ENCODE measurements at places on chromosomes 2 and 18.

DNA sequence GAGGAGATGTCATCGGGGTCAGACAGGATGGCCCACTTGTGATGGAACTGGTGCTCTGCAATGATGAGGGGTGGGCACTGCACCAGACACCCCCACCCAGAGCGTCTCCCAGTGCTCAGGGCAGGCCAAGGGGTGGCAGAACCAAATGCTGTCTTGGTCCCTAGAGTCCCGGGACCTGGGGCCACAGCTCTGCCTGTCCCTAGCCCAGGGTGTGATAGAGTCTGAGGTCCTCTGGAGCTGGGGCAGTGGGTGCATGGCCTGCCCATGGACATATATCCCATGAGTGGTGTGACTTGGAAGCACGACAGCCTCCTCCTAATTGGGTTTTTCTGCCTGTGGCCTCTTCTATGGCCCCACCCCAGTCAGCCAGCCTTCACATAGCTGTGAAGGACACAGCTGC, 6.7 kb upstream of the OTOF start:
- DNase-seq: no peak

GRCh38 chr2:165895974-165896373, 57.6 kb downstream of the TTC21B start:
- DNase-seq: no peak

- no peak for DNase-seq
Measured at GRCh38 chr18:48690494-48690893, 151.7 kb downstream of the CTIF start.

GRCh38 chr2:85327160-85327821, 498 bp downstream of the TGOLN2 start:
- peak; percentile 57 for DNase-seq

GRCh38 chr2:160365716-160366367, 127.8 kb downstream of the RBMS1 start:
- no peak for DNase-seq

- no peak for DNase-seq
Measured at GRCh38 chr2:203869223-203870042, 1.9 kb downstream of the CTLA4 start.

GRCh38 chr2:151551556-151551955, 141.9 kb downstream of the RIF1 start:
- DNase-seq: no peak

- DNase-seq: peak; percentile 100
Measured at GRCh38 chr2:85433511-85434089, 15.1 kb downstream of the SH2D6 start.

DNA sequence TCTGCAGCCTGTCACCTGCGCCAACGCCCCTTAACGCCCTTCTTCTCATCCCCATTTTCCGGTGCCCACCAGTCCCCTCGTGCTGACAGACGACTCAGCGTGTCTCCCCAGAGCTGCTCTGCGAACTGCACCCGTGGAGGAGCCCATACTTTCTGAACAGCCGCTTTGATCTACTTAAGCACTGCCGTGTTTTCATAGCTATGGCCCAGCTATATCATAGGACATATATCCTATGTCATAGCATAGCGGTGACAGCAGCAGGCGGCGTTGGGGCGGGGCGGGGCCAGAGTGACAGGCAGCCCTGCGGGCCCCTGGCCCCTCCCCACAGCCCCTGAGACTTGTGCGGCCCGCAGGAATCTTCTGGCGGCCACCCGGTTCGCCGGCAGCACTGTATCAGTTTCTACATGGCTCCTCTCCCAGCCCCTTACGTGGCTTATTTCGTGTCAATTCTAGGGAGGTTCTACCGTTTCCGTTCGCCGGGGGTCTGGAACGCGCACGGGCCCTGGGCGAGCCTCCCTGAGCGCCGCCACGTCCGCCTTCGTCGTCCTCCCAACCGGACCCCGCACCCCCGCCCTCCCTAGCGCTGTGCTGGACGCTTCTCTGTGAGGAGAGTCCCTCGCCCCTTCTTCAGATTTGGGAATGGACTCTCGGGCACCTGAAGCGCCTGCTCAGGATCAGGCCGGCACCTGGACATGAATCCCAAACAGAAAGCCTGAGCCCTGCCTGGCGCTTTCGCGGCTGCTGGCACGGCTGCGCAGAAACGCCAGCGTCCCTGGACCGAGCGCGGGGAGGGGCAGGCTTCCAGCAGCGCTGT, 35.4 kb downstream of the PTPN18 start:
- peak; percentile 74 for DNase-seq

DNA sequence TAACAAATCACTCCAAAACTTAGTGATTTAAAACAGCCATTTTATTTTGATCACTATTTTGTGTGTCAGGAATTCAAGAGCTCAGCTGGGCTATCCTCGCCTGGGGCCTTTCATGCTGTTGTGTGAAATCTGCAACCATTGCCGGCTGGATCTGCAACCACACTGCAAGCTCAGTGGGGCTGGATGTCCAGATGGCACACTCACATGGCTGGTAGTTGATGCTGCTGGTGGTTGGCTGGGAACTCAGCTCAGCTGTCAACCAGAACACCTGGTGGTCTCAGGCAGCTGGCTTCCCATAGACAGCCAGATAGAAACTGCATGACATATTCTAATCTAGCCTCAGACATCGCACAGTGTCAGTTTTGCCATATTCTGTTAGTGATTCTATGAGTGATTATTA, 30.6 kb upstream of the AP1S3 start:
- no peak for DNase-seq

Measured in RPMI7951 (cell line).